Suppressor macrophage treated with lipopolysaccharide for 4 hours (primary cell): ENCODE measurements at places on chromosomes 5 and 9.

DNA sequence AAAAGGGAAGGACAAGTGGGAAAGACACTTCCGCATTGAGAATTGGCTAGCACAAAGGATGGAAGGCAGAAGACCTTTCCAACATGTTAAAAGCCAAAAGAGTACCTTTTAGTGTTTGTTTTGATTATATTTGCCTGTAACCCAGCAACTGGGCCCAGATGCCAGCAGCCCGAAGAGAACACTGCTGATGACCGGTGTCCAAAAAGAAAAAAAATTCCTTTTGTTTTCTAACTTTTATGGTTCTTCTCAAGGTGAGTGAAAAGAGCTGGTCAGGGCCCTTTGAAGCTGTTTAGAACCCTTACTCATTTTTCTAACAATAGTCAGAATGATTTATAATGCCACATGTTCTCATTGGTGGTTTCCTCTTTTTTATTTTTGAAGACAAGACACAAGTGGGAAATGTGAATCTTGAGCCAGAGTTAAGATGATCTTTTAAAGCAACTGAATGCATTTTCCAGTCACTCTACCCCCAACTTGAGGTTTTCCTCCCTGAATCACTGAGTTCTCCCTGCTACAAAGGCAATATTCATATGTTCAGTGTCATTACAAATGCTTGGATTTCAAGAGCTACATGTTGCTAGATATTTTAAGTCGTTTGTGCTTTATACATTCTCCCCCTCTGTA lies 32.3 kb upstream of the ZNF462 start:
- no peak for DNase-seq

DNA sequence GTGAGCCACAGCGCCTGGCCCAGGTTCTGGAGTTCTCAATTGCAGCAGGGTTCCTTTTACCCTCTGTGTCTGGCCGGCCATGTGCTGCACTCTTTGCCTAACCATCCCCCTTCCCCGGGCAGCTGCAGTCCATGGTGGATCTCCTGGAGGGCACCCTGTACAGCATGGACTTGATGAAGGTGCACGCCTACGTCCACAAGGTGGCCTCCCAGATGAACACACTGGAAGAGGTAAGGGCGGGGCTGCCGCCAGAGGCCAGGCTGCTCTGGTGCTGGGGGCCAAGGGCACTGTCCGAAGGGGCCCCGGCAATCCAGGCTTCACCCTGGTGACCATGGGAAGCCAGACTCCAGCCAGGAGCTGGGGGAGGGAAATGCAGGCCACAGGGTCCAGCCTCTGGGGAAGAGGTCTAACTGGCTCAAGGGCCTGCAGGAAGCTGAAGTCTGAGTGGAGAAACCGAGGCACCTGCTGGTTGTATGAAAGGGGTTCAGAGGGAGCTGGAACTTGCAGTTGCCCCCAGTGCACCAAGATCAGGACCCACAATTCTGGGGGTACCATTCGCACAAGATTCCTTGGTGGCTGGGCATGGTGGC lies 18.1 kb downstream of the OLFML2A start:
- DNase-seq = no peak

DNA sequence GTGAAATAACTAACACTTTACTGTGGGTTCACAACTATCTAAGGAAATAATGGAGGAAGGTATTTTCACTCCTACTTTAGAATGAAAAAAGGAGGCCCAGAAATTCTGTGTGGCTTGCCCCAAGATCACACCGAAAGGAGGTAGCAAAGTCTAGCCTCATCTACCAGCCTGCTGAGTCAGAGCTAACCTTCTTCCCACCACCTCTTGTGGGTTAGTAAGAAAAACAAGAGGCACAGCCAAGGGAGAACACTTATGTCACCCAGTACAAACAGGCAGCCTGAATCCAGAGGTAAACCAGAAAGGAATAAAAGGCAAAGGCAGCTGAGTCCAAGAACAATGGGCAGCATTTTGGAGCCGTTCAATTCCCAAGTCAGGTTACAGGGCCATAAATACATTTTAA lies 91.9 kb upstream of the RASEF start:
- no peak for DNase-seq

DNA sequence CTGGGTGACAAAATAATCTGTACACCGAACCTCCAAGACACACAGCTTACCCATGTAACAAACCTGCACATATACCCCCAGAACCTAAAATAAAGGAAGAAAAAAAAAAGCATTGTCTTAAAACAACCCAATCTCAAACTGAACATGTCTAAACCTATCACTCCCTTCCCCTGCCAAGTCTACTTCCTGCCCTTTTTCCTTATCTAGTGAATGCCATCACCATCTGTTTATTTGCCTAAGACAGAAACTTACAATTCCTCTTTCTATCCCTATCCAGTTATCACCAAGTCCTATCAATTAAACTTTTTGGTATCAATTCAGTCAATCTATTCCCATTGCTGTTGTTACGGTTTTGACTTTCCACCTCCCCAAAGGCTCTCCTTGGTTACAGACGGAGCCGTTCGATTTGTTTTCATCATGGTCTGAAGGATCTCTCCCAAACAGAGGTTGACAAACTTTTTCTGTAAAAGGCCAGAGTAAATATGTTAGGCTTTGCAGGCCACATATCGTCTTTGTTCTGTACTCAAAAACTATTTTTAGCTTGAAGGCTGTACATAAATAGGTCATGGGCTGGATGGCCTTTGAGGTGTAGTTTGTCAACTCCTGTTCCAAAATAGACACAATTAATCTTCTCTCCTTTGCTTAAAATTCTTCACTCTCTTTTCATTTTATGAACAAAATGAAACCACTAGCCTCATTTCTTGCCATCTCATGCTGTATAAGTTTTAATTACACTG lies 12.1 kb downstream of the NOL8 start:
- DNase-seq = no peak

GRCh38 chr9:96450613-96451528 lies 902 bp downstream of the HABP4 start:
- no peak for DNase-seq
